ENCODE measurements at places on chromosomes 2 and 18.

- DNase-seq = no peak
Measured at GRCh38 chr2:240948905-240949790, 43.0 kb downstream of the CROCC2 start.

GRCh38 chr2:36458106-36458505 is 102.5 kb downstream of the CRIM1 start:
- no peak for DNase-seq

DNA sequence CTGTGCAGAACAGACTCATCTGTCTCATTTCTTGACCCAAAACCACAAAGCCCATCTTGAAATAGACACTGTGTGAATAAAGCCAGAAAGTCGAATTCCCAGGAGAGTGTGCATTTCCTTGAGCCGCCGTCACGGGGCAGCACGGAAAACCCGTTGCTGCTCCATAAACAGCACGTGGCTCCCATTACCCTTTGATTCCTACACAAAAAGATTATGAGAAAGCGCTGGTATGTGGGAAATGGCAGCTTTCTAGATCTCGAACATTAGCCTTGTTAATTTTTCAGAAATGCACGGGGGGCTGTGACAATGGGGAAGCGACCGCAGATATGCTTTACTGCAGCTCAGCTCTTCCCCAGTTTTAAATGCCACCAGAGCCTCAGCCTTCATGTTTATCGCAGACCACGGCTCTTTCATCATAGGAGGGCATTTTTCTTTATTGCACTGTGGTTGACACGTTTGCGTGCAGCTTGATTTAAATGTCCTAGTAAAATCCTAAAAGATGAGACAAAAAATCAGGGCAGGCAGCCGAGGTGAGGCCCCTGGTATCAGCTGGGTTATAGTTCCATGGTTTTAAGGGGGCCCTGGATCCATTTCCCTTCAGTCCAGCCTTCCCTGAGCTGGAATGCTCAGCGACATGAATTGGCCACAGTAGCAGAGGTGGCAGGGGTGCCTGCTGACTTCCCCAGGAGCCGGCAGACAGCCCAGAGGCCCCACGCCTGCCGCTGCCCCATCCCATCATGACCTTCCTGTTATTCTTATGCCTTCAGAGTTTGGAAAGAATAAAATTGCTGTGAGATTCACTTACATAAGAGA is 249.3 kb downstream of the NDUFA10 start:
- DNase-seq = no peak

DNA sequence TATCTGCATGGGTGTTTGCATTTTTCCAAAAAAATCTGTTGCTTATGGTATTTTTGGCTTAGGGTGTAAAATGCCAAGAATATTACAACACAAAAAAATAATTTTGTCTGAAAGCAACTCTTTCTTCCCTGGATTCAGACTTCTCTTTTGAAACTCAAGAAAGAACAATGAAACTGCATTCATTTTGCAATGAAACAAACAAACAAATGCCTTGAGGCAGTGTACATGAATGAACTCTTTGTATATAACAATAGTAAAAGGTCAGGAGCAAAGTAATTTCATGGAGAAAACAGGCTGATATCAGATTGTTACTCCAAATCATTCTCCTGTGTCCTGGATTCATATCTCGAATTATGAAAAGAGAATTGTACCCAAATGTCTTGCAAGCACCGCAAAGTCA is 301.6 kb upstream of the CDH20 start:
- DNase-seq = no peak

- DNase-seq = no peak
Measured at GRCh38 chr2:96846825-96847224, 3.0 kb upstream of the ANKRD23 start.

Measured in CD4-positive, alpha-beta T cell treated with Interferon gamma for 1 hour (primary cell).